ENCODE measurements at places on chromosomes 2 and 18. TPM values are rescaled to one million over a fixed set of nuclear protein-coding genes. Genes with fewer than 3 reads are reported as not detected.
A peak's percentile ranks its signal among the peaks of the same experiment; 100 is the strongest.

Gene PDCD1
- 0.34 TPM for total RNA-seq

Gene UNC80
- total RNA-seq: 1.6 TPM

DNA sequence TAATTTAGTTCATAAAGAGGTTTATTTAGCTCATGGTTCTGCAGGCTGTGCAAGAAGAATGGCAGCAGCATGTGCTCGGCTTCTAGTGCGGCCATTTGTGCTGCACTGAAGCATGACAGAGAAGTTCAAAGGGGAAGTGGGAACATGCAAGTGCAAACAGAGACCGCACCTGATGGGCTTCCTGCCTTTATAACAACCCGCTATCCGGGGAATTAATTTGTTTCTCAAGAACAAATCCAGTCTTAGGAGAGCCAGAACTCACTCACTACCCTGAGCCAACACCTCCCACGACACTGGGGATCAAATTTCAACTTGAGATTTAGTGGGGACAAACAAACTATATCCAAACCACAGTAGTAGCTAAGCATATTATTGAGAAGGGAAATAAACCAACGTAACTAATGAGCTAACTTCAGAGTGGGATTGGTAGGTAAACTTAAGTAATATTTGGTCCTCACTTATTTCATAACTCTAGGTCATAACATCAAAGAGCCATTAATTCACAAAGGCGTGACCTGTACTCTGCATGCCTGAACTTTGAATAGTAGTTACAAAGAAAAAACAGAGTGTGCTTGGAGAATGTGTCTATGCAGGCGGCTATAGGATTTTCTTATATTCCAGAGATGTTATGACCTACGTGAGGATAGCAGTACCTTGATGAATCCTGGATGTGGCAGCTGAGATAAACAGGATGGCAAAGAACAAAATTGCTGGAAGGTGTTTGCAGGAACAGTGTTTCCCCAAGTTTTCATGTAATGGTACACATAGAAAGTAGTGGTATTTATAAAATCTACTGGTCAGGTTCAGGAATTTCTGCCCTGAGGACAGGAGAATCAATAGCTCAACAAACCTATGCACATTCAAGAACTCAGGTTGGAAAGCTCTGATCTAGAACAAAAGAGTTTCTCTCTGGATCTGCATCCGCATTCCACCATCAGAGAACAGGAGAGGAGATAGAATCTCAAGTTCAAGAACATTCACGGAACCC, 845.9 kb upstream of the ID2 start:
- no peaks in the 10 kb centered on the region for H3K4me1 ChIP-seq
- H3K27ac ChIP-seq: no peak overlapping the region
- DNase-seq: no peak
- H3K4me3 ChIP-seq: no peak overlapping the region
- no peaks in the 10 kb centered on the region for H3K36me3 ChIP-seq

- H3K4me1 ChIP-seq: no peaks in the 10 kb centered on the region
- H3K27me3 ChIP-seq: no peaks in the 10 kb centered on the region
- DNase-seq: no peak
- peak overlapping the region; percentile 12 for H3K4me3 ChIP-seq
Measured at GRCh38 chr2:74414881-74415761, 6.3 kb downstream of the C2orf81 start.

Gene UCN
- total RNA-seq: 0.64 TPM

DNA sequence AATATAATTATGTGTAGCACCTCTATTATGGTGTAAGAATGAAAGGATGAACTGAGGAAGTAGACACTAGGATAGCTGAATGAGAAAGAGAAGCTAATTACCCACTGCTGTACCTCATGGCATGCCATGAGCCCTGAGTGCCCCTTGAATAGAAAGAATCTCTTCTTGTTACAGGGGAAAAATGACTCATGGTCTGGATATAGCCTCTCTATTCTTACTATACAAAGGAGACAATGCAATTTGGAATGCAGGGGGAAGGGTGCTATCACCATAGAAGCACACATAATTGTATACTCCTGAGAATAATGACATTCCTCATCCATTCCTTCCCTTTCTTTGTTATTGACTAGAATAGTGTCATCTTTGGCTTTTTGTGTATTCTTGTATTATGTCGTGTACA, 385.2 kb downstream of the CDH7 start:
- no peak overlapping the region for H3K27ac ChIP-seq
- DNase-seq: peak; percentile 66
- no peak overlapping the region for H3K4me3 ChIP-seq
- H3K36me3 ChIP-seq: no peaks in the 10 kb centered on the region
- H3K4me1 ChIP-seq: no peaks in the 10 kb centered on the region

Gene SULT1C2
- total RNA-seq: not detected

GRCh38 chr2:145777297-145777696, 1257.4 kb upstream of the ZEB2 start:
- peaks cover 20% of the 10 kb centered on the region for H3K4me1 ChIP-seq
- no peaks in the 10 kb centered on the region for H3K36me3 ChIP-seq
- H3K27me3 ChIP-seq: no peaks in the 10 kb centered on the region

DNA sequence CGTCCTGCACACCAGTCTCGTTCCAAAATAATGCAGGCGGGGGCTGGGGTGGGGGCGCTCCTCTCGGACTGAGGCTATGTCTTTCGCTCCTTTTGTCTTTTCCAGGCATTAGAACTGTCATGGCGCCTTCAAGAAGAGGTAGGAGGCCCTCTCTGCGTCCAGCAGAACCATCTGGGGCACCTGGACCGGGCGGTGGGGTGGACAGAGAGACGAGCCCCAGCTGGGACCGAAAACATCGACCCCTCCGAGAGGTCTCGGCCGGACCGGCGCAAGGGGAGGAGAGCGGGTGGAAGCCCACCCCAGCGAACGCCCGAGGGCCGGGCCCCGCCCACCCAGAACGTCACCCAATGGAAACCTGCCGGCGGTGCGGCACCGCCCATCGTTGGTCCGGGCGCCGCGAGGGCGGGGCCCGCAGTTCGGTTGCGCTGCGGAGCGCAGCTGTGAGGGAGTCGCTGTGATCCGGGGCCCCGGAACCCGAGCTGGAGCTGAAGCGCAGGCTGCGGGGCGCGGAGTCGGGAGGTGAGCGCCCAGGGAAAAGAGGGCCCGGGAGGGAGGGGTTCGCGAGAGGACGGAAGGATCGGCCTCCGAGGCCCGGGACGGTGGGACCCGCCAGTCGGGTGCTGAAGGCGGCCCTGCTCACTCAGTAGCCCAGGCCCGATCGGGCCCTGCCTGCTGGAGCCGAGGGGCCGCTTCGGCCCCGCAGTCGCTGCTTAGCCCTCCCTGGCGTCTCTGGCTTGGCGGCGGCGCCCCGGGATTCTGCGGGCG, at the start of gene NRBP1:
Gene NRBP1 (plus strand): TSS at position 419 of the 765 bp plus-strand sequence. CDS start 4,643 bp downstream, outside the sequence.
- H3K36me3 ChIP-seq: peaks cover 5% of the 10 kb centered on the region
- H3K27ac ChIP-seq: peak within 1 kb of the TSS; percentile 85
- DNase-seq: peak; percentile 94
- H3K4me1 ChIP-seq: peaks cover 8% of the 10 kb centered on the region
- no peaks in the 10 kb centered on the region for H3K27me3 ChIP-seq

Gene CHRNG
- not detected for total RNA-seq

Gene IL36B
- not detected for total RNA-seq

- no peak overlapping the region for H3K4me3 ChIP-seq
- no peaks in the 10 kb centered on the region for H3K4me1 ChIP-seq
- no peaks in the 10 kb centered on the region for H3K27me3 ChIP-seq
- no peak overlapping the region for H3K27ac ChIP-seq
Measured at GRCh38 chr2:207704078-207704477, 7.4 kb upstream of the CCNYL1 start.

GRCh38 chr18:11747731-11748130, 58.7 kb downstream of the GNAL start:
- H3K27ac ChIP-seq: no peak overlapping the region
- no peaks in the 10 kb centered on the region for H3K4me1 ChIP-seq
- H3K27me3 ChIP-seq: peaks cover 94% of the 10 kb centered on the region
- H3K4me3 ChIP-seq: no peak overlapping the region
- no peaks in the 10 kb centered on the region for H3K36me3 ChIP-seq

DNA sequence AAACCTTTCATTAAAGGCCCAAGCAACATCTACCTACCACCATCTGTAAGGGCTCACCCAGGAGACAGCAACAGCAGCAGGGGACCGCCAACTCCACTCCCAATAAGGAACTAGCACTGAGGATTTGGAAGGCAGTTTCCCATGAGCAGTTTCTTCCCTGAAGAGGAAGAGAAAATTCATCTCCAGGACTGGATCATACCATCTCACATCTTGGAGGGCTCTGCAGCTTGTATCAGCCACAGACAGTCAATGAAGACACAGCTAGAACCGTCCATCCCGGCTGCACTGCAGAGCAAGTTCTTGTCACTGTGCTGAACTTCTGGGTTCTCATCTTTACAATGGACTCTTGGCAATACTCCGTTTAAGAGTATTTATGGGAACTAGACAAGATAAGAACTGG, 2.8 kb upstream of the GYPC start:
- no peak for DNase-seq
- H3K4me1 ChIP-seq: peaks cover 16% of the 10 kb centered on the region
- no peaks in the 10 kb centered on the region for H3K27me3 ChIP-seq
- no peak overlapping the region for H3K27ac ChIP-seq

GRCh38 chr2:71327916-71328315, 3.7 kb upstream of the ZNF638 start:
- no peak for DNase-seq
- no peaks in the 10 kb centered on the region for H3K4me1 ChIP-seq
- no peaks in the 10 kb centered on the region for H3K27me3 ChIP-seq
- H3K27ac ChIP-seq: no peak overlapping the region
- H3K4me3 ChIP-seq: no peak overlapping the region

- H3K4me1 ChIP-seq: no peaks in the 10 kb centered on the region
- H3K27ac ChIP-seq: no peak overlapping the region
- no peaks in the 10 kb centered on the region for H3K36me3 ChIP-seq
- H3K4me3 ChIP-seq: no peak overlapping the region
- DNase-seq: no peak
Measured at GRCh38 chr2:222701721-222702131, 30.3 kb downstream of the MOGAT1 start.

GRCh38 chr2:86397986-86398385, 43.2 kb upstream of the KDM3A start:
- no peak overlapping the region for H3K27ac ChIP-seq
- H3K27me3 ChIP-seq: no peaks in the 10 kb centered on the region
- H3K36me3 ChIP-seq: no peaks in the 10 kb centered on the region
- DNase-seq: no peak

Gene CTAGE1
- total RNA-seq: not detected

- no peak overlapping the region for H3K4me3 ChIP-seq
- no peaks in the 10 kb centered on the region for H3K4me1 ChIP-seq
- H3K27ac ChIP-seq: no peak overlapping the region
- H3K27me3 ChIP-seq: no peaks in the 10 kb centered on the region
- DNase-seq: peak; percentile 10
Measured at GRCh38 chr18:46632401-46633071, 24.5 kb downstream of the LOXHD1 start.

- H3K27ac ChIP-seq: no peak overlapping the region
- H3K4me3 ChIP-seq: no peak overlapping the region
- no peaks in the 10 kb centered on the region for H3K36me3 ChIP-seq
- H3K27me3 ChIP-seq: no peaks in the 10 kb centered on the region
- H3K4me1 ChIP-seq: no peaks in the 10 kb centered on the region
Measured at GRCh38 chr2:239180526-239181073, 220.2 kb downstream of the HDAC4 start.

- H3K27me3 ChIP-seq: peaks cover 43% of the 10 kb centered on the region
- no peak overlapping the region for H3K4me3 ChIP-seq
- H3K4me1 ChIP-seq: no peaks in the 10 kb centered on the region
- no peak overlapping the region for H3K27ac ChIP-seq
- DNase-seq: no peak
Measured at GRCh38 chr2:26562811-26563645, 78.1 kb downstream of the CIB4 start.

Gene PLGLB1
- total RNA-seq: 3.3 TPM

Gene DIPK1C
- not detected for total RNA-seq

Gene LOXHD1
- total RNA-seq: 25.5 TPM

Gene NDUFS1
- 151 TPM for total RNA-seq

Data from A673 (cell line).